ENCODE measurements at places on chromosomes 6 and 20.

DNA sequence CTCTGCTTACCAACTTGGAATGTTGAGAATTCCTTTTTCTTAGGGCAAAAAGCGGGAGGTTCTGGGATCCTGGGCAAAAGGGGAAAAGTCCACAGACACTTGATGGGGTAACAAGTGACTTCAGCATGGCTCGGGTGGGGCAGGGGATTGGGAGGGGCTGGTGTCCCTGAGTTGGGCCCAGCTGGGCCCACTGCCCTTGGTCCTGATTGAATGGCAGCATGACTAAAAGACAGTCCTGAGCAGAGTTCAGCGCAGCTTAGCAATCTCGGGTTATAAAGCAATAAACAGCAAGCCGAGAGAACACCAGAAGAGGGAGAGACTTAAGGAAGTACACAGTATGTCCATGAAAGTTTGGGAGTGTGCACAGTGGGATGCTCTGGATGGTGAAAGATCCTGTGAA, 5.6 kb downstream of the PPP2R5D start:
- no peak for DNase-seq

GRCh38 chr20:20847814-20848213, 135.4 kb upstream of the RALGAPA2 start:
- no peak for DNase-seq

GRCh38 chr20:41017448-41018042, 11.1 kb upstream of the TOP1 start:
- DNase-seq, result no peak

GRCh38 chr20:62790075-62790474, 6.2 kb upstream of the MRGBP start:
- DNase-seq, result no peak

DNA sequence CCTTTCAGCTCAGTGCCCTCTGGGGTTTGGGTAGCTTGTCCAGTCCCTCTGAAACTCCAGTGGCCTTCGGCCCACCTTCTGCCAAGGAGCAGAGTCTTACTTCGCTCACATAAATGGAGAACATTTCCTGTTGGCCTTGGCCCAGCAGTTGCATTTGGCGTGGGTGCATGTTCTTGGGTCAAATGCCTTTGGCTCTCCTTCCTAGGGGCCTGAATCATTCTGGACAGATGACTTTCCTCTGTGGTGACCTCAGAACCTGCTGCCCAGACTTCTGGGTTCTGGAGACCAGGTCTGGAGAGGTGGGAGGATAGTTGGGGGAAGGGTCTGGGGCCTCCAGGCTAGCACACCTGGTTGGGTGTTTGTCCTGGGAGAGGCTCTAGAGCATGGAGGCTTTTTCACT, 29.3 kb downstream of the BCAS4 start:
- no peak for DNase-seq

- DNase-seq, result no peak
These were observed 143.1 kb downstream of the EDN3 start for GRCh38 chr20:59443550-59443949.

GRCh38 chr20:32439132-32439829, 81.2 kb downstream of the ASXL1 start:
- DNase-seq, result no peak

- DNase-seq, result no peak
These were observed 6.4 kb downstream of the OLIG3 start for GRCh38 chr6:137487869-137488149.

DNA sequence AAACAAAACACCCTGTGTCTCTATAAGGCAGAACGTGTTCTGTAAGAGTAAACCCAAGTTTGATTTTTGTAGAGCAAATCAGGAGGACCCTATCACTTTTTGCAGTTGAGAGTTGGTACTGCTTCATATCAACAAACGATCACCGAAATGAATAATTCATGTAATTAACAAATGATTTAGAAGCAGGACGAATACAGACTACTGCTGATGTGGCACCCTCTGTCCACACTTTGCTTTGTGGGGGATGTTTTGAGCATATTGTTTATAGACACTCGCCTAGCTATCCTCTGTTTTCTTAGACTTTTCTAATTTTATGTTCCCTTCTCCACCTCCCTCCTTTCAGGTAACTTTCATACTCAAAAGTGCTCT, 1.5 kb downstream of the CD2AP start:
- DNase-seq, result no peak

- DNase-seq, result no peak
These were observed 3.1 kb upstream of the TAB2 start for GRCh38 chr6:149314325-149314905.

DNA sequence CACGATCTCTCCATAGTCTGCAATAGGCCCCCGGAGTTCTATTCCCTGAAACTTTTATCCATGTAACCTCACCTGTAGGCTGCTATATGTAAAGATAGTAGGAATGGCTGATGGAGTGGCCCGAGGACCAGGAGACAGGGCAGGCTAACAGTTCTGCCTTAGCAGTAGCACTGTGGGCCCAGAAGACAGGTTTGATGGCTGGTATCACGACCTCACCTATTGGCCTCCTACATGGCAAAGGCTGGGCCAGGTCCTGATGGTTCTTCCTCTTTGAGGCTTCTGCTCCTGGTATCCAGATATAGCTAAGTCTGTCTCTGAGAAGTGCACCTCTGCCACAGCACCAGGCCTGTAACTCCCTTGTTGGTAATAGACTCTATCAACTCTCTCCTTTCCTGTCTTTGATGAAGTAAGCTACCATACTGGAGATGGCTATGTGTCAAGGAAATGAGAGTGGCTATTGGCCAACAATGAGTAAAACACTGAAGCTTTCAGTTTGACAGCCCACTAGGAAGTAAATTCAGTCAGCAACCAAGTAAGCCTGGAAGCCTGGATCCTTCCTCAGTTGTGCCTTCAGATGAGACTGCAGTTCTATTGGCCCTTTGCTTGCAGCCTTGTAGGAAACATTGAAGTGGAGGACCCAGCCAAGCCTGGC, 5.7 kb downstream of the SPEF1 start:
- DNase-seq, result no peak

GRCh38 chr6:112163295-112164257, 76.2 kb downstream of the FAM229B start:
- peak; percentile 53 for DNase-seq

- no peak for DNase-seq
These were observed 61.8 kb downstream of the NFATC2 start for GRCh38 chr20:51480507-51481270.

GRCh38 chr6:90387383-90387775, 90.7 kb upstream of the BACH2 start:
- DNase-seq, result no peak

Measured in NCI-H2081 (cell line).